Neural crest cell (in vitro differentiated cells): ENCODE measurements at places on chromosomes 2 and 18.

DNA sequence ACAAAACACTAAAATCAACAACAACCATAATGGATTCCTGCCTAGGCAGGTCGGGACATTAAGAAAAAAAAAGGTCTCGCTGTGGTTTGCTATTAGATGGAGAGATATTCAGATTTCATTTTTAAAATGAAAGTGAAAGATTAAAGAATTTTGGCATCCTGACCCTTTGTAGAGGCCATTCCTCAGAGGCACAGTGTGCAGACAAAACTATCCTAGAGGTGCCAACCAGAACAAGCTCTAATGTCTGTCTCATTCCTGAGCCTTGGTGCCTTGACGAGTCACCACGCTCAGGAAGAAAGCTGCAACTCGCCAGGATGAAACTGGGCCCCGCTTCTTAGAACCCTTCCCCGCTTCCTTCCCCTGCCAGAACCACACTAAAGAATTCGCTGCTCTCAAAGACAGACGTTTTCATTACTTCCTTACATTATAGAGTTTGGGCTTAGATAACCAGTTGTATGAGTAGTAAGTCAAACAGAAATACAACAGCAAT lies 156.0 kb downstream of the TGIF1 start:
- no peak overlapping the region for H3K27ac ChIP-seq
- H3K36me3 ChIP-seq = no peaks in the 10 kb centered on the region
- no peak overlapping the region for H3K4me3 ChIP-seq
- DNase-seq = no peak
- H3K4me1 ChIP-seq = peaks cover 24% of the 10 kb centered on the region

DNA sequence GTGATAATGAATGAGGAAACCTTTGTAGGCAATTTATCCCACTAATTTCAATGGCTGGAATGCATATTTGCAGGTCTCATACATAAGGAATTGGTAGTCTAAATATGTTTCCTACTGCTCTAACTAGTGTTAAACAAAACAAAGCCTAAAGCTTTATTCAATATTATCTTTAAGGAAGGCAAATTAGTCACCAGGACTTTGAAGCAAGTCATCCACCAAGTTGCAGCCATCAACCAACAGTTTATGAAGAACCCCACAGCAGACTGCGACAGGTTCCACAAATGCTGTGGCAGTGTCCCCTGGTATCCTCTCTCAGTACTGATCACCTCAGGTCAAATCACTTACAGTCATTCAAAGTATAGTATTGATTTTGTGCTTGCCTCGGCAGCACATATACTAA lies 181.5 kb upstream of the ZFP36L2 start:
- H3K27me3 ChIP-seq = no peaks in the 10 kb centered on the region
- no peaks in the 10 kb centered on the region for H3K36me3 ChIP-seq
- peaks cover 28% of the 10 kb centered on the region for H3K4me1 ChIP-seq
- DNase-seq = no peak
- H3K4me3 ChIP-seq = no peak overlapping the region
- no peak overlapping the region for H3K27ac ChIP-seq

- H3K4me1 ChIP-seq = no peaks in the 10 kb centered on the region
- no peak overlapping the region for H3K27ac ChIP-seq
- DNase-seq = no peak
Observed at GRCh38 chr2:220144411-220144810, 517.0 kb downstream of the SLC4A3 start.

- no peak for DNase-seq
- no peak overlapping the region for H3K4me3 ChIP-seq
- H3K27ac ChIP-seq = no peak overlapping the region
- no peaks in the 10 kb centered on the region for H3K27me3 ChIP-seq
- no peaks in the 10 kb centered on the region for H3K4me1 ChIP-seq
Observed at GRCh38 chr2:55252832-55253231, 16.2 kb downstream of the MTIF2 start.

DNA sequence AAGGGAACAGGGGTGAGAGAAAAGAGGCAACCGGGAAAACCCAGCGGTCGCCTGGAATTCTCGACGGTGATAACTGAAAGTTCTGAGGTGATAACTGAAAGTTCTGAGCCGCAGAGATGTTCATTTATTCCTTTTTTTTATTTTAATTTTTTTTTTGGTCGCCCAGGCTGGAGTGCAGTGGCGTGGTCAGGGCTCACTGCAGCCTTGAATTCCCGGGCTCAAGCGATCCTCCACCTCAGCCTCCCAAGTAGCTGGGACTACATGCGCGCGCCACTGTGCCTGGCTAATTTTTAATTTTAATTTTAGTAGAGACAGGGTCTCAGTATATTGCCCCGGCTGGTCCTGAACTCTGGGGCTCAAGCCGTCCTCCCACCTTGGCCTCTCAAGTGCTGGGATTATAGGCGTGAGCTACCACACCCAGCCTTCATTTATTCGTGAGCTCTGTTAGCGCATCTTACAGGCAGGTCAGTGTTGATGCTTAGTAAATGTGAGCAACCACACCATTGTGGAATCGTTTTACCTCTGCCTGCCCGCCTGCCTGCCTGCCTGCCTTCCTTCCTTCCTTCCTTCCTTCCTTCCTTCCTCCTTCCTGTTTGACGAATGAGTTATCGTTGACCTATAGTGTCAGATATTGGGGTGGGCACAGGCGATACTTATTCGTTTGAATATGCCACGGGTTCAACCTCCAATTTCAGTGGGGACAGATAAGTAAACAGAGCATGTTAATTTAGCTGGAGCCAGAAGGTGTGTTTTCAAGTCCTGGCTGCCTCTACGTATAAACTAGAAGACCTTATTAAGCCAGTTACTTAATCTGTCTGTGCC lies 557 bp upstream of the E2F6 start:
- peaks cover 52% of the 10 kb centered on the region for H3K4me1 ChIP-seq
- peak overlapping the region; percentile 95 for H3K4me3 ChIP-seq
- DNase-seq = no peak
- H3K27me3 ChIP-seq = no peaks in the 10 kb centered on the region

DNA sequence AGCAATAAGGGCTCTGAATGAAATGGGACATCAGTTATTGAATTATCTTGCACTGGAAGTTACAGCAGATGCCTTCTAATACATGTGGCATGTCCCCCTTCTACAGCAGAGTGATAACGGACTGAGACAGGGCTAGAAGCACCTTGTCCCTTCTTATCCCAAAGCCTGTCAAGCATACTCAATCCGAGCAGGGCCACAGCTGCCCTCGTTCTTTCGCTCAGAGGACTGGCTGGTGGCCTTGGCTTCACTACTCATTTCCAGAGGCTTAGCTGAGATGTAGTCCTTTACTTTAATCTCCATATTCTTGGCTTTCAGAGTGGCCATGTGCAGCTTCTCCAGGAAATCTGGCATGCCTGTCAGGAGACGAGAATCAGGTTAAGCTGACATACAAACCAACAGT lies 22.1 kb downstream of the STARD7 start:
- peaks cover 19% of the 10 kb centered on the region for H3K36me3 ChIP-seq
- H3K27ac ChIP-seq = no peak overlapping the region
- H3K4me3 ChIP-seq = no peak overlapping the region
- H3K27me3 ChIP-seq = no peaks in the 10 kb centered on the region

DNA sequence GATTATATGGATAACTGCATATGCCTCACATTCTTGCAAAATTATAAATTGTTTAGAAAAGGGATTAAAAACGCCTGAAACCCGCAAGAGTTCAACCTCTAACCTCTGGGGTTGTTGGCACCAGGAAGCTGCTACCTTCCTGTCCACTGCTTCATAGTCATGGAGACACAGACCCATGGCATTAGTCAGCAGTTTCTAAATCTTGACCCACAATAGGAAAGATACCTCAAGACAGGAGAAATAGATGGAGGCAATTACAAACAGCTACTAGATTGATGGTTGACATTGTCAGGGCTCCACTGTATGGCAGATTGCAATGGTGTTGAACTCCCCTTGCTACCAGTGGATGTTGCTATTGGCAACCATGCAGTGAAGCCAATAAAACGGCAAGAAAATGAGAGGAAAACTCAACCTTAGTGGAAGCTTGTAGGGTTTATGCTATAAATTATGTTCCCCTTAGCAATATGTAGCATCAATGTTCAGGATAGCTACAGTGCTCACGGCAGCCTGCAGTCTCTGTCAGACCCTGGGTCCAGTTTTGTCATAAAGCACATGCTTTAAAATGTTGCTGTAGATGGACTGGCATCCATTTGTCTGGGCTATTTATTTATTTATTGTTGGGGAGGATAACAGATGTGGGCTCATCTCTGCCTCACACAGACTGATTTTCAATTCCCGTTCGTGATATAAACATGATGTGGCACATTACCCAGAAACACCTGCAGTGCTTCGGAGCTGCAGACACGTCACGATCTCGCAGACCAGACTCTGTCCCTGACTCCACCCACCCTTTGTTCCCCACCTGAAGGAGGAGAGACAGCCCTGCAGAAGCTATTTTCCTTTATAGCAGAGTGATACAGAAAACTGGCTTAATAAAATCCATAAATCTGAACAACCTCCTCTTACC lies 233.4 kb downstream of the AGPS start:
- no peak overlapping the region for H3K4me3 ChIP-seq
- H3K4me1 ChIP-seq = peaks cover 26% of the 10 kb centered on the region
- no peak overlapping the region for H3K27ac ChIP-seq
- no peaks in the 10 kb centered on the region for H3K27me3 ChIP-seq

DNA sequence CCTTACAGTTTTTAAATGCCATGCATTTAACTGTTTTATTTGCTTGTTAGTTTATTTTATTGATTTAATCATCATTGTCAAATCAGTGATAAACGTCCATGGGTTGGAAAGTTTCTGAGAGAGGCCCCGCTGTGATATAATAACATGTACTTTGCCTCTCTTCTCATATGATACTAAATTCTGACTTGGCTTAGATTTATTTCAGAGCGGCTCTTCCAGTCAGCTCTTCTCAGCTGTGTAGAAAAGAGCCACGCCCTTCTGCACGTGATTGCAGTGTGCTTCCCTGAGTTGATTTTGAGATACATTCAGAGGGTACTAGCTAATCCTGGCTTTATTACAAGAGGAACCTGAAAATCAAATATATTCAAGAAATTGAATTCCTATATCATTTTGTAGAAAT lies 218.6 kb downstream of the KCNE4 start:
- no peaks in the 10 kb centered on the region for H3K27me3 ChIP-seq
- no peaks in the 10 kb centered on the region for H3K4me1 ChIP-seq
- no peak for DNase-seq
- H3K36me3 ChIP-seq = no peaks in the 10 kb centered on the region
- H3K4me3 ChIP-seq = no peak overlapping the region

DNA sequence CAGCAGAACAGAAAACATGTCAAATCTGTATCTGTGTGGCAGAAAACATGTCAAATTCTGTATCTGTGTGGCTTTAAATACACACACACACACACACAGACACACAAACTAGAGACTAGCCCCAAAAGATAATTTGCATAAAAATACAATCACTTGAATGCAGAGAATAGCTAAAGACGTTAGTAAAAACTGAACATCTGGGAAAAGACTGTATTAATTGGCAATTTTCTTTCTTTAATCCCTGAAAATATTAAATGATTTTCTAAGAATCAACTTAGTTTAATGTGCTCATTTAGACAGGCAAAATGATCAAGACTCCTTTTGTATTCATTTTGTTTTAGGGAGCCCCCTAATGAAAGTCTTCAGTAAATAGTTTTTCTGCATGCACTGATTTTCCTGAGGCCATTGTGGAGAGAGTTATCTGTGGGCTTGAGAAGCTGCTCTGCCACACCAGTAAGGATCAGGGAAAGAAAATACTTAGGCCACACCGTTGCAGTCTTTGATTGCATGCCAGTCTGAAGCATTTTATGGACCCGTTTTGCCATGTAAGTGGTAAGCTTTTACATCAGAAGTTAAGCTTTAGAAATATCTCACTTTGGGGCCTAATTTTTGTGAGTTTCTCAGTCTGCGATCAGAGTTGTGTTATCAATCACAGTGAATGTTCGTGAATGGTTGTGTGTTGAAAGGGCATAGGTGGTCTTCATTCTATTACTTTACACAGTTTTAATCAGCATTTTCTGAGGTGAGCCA lies 2.2 kb downstream of the SPATS2L start:
- peaks cover 40% of the 10 kb centered on the region for H3K4me1 ChIP-seq
- H3K27ac ChIP-seq = no peak overlapping the region
- H3K27me3 ChIP-seq = no peaks in the 10 kb centered on the region
- no peaks in the 10 kb centered on the region for H3K36me3 ChIP-seq
- peak overlapping the region; percentile 90 for H3K4me3 ChIP-seq

DNA sequence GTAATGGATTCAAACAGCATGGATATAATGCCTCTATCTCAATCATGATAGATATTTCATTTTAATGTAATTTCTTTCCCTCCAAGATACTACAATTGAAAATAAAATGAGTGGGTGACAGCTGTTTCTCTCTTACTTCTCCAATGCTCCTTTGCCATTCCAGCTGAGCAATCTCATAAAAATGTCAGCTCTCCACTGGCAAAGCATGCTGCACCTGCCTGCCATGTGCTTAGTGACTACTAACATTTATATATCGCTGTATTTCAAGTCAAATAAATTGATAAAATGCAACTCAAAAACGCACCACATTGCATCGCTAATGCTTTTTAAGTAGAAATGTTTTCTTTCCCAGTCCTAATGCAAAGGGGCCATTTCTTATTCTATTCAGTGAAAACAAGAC lies 1093.9 kb downstream of the CBLN2 start:
- peaks cover 2% of the 10 kb centered on the region for H3K27me3 ChIP-seq
- H3K36me3 ChIP-seq = no peaks in the 10 kb centered on the region
- no peaks in the 10 kb centered on the region for H3K4me1 ChIP-seq
- DNase-seq = no peak
- no peak overlapping the region for H3K27ac ChIP-seq

DNA sequence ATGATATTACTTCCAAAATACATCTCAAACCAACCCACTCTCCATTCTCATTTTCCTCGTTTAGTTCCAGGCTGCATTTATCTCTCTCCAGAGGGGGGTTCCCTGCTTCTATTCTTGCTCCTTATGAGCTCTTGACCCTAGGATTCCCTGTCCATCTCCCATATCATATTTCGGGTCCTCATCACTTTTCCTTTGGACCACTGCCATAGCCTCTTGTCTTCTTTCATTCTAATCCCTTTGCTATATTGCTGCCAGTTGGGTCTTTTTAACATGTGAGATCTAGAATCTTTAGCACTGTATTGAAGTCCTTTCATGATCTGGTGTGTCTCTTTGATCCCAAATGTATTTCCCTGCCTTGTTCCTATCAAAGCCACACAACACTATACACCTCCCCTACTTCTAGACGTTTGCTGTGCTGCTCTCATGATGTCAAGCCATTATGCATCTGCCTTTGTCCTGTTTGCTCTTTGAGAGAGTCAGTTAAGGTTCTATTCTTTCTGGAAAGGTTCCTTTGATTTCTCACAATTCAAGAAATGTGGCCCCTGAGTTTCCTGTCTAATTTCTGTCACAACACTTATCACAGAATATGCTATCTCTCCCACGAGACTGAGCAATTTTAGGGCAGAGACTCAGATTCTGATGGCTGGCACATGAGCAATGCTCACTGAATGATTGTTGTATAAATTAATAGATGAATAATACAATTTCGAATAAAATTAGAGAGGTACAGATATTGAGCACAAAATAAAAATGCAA lies 43.2 kb upstream of the SESTD1 start:
- no peak overlapping the region for H3K27ac ChIP-seq
- no peak for DNase-seq
- H3K4me1 ChIP-seq = peaks cover 4% of the 10 kb centered on the region
- H3K36me3 ChIP-seq = no peaks in the 10 kb centered on the region

- no peak overlapping the region for H3K27ac ChIP-seq
- no peaks in the 10 kb centered on the region for H3K36me3 ChIP-seq
- no peaks in the 10 kb centered on the region for H3K27me3 ChIP-seq
- DNase-seq = no peak
Observed at GRCh38 chr2:225995796-225996461, 596.4 kb downstream of the NYAP2 start.
